Neural crest cell (in vitro differentiated cells): ENCODE measurements at places on chromosomes 2 and 18. TPM values are rescaled to one million over a fixed set of nuclear protein-coding genes. Genes with fewer than 3 reads are reported as not detected.

Gene ZBTB14
- total RNA-seq, result 21.9 and 22.4 TPM in 2 replicates

- no peak for DNase-seq
- H3K27ac ChIP-seq, result no peak overlapping the region
- H3K4me1 ChIP-seq, result peaks cover 31% of the 10 kb centered on the region
- no peak overlapping the region for H3K4me3 ChIP-seq
Measured at GRCh38 chr2:88196490-88197087, 26.4 kb downstream of the THNSL2 start.

Gene SRD5A2
- not detected in 2 replicates for total RNA-seq

DNA sequence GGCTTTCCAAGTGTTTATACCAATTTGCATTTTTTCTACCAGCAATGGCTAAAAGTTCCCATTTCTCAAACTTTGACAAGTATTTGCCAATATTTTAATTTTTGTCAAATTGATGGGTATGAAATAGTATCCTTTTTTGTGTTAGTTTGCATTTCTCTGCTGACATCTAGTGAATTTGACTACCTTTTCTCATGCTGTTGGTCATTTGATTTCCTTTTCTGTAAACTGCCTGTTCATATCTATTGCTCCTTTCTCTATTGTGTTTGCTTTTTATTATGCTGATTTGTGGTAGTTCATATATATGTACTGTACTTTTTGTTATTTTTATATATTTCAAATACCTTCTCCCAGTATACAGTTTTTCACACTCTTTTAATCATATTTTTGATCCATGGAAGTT is 149.4 kb downstream of the PMAIP1 start:
- no peak for DNase-seq
- no peaks in the 10 kb centered on the region for H3K27me3 ChIP-seq
- no peaks in the 10 kb centered on the region for H3K36me3 ChIP-seq
- no peak overlapping the region for H3K27ac ChIP-seq
- no peak overlapping the region for H3K4me3 ChIP-seq
- H3K4me1 ChIP-seq, result no peaks in the 10 kb centered on the region

DNA sequence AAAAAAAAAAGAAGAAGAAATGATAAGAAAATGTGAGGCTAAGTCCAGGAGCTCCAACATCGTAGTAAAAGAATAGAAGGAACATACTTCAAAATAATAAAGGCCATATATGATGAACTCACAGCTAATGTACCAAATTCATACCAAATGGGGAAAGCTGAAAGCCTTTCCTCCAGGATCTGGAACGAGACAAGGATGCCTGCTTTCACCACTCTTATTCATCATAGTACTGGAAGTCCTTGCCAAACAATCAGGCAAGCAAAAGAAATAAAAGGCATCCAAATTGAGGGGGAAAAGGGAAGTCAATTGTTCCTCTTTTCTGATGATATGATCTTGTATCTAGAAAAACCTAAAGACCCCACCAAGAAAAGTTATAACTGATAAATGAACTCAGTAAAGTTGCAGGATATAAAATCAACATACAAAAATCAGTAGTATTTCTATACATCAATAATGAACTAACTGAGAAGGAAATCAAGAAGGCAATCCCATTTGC is 170.6 kb downstream of the METTL4 start:
- no peak overlapping the region for H3K27ac ChIP-seq
- no peak for DNase-seq
- H3K27me3 ChIP-seq, result no peaks in the 10 kb centered on the region

- no peaks in the 10 kb centered on the region for H3K36me3 ChIP-seq
- no peak overlapping the region for H3K27ac ChIP-seq
- H3K4me3 ChIP-seq, result no peak overlapping the region
- no peak for DNase-seq
- H3K4me1 ChIP-seq, result no peaks in the 10 kb centered on the region
Measured at GRCh38 chr2:98915751-98916358, 20.2 kb downstream of the CRACDL start.
